ENCODE measurements at places on chromosomes 1 and 21.
A peak's percentile ranks its signal among the peaks of the same experiment; 100 is the strongest.

- no peak for DNase-seq
Measured at GRCh38 chr21:38815060-38815405, 9.3 kb downstream of the ETS2 start.

DNA sequence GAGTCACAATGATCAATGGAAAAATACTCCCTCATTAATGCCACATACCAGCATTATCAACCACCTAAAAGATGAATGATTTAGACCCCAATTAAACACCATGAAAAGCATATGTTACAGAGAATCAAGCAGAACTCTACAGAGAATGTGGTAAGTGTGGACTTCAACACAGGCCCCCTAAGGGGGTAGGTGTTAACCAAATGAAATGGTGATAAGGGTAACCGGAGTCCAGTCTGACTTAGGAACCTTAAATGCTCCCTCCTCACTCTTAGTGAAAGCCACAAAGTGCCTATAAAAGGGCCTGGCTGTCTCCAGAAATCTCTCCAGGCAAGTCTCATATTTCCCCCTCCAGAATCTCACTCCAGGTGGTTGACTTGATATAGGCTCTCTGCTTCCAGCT lies 149.2 kb upstream of the FOXD3 start:
- DNase-seq = no peak

DNA sequence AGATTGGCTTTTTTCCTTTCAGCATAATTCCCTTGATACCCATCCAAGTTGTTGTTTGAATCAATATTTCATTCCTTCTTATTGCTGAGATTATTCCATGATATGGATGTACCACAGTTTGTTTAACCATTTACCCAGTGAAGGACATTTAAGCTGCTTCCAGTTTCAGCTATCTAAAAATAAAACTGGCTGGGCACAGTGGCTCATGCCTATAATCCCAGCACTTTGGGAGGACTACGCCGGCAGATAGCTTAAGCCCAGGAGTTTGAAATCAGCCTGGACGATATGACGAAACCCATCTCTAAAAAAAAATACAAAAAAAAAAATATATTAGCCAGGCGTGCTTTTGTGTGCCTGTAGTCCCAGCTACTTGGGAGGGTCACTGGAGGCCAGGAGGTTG lies 32.6 kb downstream of the SEMA6C start:
- no peak for DNase-seq

GRCh38 chr1:97920832-97921571 lies at the start of gene DPYD:
Gene DPYD, minus strand, starts transcription at chr1:97921034. Its CDS starts 112 bp downstream, at chr1:97920922.
- DNase-seq = peak; percentile 73

DNA sequence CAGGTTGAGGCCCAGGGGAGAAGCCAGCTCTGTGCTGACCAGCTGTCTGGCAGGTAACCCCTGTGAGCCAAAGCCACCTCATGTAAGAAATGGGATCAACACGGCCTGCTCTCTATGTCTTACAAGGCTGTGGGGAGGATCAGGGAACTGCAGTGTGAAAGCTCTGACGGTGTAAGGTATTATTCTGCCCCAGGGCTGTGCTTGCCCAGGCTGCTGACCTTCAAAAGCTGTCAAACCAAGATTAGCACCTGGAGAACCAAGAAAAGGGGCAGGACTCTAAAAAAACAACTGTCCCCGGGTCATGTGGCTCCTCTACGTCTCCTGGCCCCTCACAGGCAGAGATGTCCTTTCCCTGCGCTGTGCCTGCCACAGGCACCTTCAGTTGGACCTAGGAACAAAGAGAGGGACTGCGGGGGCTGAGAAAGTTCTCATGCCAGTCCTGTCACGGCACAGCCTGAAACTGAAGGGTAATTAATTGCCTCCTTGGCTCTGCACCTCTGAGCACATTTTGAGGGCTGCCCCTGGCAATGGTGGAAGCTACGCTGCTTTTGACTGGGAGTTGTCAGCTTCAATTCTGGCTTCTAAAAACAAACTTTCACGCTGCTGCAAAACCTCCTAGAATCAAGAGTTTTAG lies 77.6 kb downstream of the PGBD5 start:
- no peak for DNase-seq

DNA sequence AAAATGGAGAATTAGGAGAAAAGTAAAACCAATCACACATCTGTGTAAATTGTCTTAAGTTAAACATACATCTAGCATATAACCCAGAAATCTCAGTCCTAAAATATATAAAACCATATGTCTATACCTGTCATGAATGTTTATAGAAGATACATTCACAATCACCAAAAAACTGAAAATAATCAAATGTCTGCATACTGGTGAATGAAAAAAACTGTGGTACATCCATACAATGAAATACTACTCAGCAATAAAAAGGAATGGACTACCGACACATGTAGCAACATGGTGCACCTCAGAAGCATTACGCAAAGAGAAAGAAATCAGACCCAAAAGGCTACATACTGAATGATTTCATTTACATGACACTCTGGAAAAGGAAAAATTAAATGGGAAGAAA lies 47.7 kb upstream of the SEC16B start:
- no peak for DNase-seq

GRCh38 chr1:173714441-173714758 lies 381 bp upstream of the KLHL20 start:
- no peak for DNase-seq

DNA sequence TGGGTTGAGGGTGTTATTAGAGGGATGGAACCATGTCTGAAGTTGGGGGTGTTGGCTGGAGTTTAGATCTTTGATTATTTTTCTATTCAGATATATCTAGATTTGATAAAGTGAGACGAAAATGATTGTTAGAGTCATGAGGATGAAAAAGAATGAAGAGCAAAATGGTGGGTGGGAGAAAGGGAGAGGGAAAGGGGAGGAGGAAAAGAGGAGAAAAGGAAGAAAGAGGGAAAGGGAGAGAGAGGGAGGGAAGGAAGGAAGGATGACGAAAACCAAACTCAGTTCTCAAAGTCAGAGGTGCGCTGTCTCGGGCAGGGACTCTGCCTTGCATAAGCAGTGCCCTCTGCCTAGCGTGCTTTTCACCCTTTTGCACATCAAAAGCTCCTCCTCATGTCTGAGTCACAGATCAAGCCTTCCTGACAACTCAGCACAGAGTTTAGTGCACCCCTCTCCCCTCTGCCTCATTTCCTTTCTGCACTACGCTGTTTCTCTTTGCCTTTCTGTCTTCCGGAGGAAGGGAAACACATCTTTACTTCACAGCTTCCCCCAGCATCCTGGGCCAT lies 225.8 kb upstream of the PROX1 start:
- peak; percentile 37 for DNase-seq

DNA sequence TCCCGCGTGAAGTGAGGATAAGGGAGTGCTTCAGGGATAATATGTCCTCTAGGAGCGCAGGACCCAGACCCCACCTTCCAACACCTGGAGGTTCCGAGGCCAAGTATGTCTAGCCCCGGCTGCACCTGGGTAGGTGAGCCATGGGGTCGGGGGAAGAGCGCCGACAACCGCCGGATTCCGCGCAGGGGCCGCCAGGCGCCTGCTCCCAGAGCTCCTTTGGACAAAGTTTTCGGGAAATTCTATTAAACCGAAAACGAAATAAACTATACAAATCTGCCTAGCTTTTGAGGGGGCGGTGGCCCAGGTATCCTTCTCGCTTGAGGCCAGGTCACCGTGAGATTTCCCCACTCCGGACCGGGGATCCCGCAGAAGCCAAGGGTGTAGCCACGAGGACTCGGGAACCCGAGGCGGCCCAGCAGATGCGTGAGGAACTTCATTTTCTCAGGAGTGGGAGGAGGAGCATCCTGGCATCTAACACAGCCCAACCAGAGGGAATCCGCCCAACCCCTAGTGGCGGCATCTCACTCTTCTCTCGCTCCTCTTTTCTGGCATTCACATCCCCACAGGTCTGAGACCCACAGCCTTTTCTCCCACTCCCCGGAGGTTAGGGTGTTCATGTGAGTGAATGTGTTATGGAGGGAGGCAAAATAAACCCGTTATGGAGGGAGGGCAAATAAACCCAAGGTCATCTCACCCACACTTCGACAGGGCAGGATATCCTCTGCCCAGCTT lies 2.3 kb upstream of the DMRTA2 start:
- no peak for DNase-seq

GRCh38 chr1:77831976-77832711 lies 52.7 kb downstream of the MIGA1 start:
- DNase-seq = no peak

GRCh38 chr1:30810416-30811080 lies 53.0 kb upstream of the LAPTM5 start:
- DNase-seq = no peak

DNA sequence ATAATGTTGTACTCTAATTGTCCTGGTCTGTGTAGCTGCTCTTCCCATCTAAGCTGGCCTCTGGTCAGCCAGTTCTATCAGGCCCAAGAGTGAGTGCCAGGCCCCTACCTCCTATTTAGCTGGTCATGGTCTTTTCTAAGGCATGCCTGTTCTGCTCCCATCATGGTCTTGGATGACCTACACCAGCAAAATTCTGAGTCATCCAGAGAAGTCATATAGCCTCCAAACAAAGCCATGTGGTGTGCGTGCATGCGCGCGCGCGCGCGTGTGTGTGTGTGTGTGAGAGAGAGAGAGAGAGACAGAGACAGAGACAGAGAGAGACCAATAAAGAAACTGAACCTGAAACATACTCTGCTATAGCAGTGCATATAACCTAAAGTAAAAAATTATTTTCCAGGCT lies 254.4 kb downstream of the BRINP2 start:
- DNase-seq = no peak

DNA sequence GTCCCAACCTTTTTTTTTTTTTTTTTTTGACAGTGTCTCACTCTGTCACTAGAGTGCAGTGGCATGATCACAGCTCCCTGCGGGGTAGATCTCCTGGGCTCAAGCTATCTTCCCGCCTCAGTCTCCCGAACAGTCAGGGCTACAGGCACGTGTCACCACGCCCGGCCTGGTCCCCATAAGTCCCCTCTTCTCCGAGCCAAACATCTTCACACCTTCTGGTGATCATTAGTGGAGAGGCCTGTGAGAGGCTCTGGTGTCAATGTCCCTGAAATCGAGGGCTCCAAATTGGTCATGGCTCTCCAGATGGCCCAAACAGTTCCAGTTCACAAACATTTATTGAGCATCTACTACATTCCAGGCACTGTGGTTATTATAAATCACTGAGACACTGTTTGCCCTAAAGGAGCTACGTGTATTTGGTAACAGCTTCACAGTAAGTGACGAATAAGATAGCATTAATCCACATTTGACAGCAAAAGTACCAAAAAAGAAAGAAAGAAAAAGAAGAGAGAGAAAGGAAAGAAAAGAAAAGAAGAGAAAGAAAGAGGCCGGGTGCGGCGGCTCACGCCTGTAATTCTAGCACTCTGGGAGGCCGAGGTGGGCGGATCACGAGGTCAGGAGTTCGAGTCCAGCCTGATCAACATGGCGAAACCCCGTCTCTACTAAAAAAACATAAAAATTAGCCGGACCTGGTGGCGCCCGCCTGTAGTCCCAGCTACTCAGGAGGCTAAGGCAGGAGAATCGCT lies 867 bp upstream of the TIMM17A start:
- no peak for DNase-seq

DNA sequence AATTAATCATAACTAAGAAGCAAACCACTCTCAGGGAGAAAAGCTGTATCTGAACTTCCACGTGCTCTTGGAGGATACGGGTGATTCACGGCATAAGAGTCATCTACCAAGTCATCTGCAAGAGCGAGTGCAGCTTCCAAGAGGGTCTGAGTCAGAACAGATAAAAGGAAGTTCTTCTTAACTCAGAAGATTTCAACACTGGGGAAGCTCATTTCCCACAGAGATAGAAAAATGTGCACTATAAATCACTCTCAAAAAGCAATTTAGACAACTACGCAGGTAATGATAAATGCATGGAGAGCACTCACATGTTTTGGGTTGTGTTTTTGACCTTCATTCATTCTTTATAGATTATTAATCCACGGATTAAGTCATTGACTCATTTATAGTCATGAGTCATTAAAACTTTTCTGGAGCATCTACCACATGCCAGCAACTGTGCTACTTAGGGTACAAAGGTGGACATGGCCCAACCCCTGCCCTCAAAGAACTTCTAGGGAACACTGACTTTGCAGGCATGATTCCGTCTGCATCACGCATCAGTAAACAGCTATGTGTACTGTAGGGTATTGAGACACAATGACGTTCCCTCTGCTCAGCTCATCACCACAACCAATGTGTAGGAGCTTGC lies 20.8 kb downstream of the KCNJ15 start:
- DNase-seq = no peak

GRCh38 chr1:11417162-11417561 lies 61.8 kb upstream of the DISP3 start:
- DNase-seq = no peak

- DNase-seq = no peak
Measured at GRCh38 chr1:103492003-103492625, 33.4 kb upstream of the RNPC3 start.

Measured in activated T-cell treated with anti-CD3 and anti-CD28 coated beads for 24 hours (primary cell).